ENCODE measurements at places on chromosomes 16 and 17.

- DNase-seq, result no peak
Measured at GRCh38 chr16:58264007-58264406, 30.8 kb downstream of the PRSS54 start.

DNA sequence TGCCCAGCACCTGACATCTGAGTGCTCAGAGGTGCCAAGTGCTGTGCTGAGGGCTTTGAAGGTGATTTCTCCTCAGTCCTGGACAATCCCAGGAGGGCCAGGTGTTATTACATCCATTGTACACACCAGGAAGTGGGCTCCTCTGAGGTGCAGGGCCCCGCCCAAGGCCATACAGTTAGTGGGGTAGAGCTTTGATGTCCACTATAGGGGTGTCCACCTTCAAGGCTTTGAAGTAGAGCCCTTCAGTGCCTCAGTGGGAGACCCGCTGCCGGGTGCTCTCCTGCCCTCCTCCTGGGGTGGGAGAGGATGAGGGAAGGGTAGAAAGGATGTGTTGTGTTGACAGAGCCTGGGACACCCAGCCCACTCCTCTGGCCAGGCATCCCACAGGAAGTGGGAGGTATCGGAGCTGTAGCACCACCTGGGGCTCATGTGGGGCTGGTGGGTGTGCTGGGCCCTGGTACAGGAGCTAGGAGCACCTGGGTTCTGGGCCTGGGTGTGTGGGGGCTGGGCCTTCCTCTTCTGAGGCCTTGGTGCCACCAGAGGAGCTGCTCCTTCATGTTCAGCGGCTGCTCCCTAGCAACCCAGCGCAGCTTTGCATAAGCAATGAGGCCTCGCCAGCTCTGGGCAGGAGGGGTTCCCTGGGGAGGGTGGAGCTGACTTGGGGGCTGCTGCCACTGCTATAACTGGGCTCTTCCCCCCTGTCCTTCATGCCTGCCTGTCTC, 7.4 kb downstream of the LASP1 start:
- no peak for DNase-seq

DNA sequence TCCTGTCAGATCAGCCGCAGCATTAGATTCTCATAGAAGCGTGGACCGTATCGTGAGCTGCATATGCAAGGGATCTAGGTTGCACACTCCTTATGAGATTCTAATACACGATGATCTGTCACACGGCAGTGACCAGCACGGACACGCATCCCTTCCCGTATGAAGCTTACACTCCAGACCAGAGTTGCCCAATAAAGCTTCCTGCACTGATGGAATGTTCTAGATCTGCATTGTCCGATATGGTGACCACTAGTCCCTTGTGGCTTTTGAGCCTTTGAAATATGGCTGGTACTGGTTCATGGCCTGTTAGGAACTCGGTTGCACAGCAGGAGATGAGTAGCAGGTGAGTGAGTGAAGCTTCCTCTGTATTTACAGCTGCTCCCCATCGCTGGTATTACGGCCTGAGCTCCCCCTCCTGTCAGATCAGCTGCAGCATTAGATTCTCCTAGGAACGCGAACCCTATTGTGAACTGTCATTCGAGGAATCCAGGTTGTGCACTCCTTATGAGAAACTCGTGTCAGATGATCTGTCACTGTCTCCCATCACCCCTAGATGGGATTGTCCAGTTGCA, 49.8 kb upstream of the ZCCHC14 start:
- DNase-seq, result no peak

DNA sequence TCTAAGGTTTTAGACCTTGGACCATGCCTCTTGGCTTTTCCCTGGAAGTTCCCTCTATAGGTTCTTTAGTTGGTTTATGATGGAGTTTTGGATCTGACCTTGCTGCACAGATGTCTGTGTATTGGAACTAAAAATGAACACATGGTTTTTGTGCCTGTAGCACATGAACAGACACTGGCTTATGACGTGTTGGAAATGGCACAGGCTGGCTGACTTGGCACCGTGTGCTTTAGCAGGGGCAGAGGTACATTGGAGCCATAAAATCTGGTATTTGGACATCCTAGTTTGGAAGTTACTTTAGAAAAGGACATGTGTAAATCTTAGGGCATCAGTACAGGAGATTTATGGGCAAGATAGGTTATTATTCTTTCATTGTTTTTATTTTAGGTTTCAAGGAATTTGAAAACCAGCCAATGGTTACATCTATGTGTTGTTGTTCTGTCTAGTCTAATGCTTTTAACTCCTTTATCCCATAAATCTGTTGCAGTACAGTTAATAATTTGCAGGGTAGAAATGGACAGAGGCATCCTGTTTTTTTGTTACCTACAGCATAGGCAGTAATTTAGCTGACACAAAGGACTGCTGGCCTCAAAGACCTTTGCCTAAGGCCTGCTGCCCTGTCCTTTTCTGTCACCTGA, 6.0 kb downstream of the SOCS7 start:
- no peak for DNase-seq

GRCh38 chr17:34712481-34713195, 133.3 kb downstream of the TMEM132E start:
- DNase-seq, result no peak

DNA sequence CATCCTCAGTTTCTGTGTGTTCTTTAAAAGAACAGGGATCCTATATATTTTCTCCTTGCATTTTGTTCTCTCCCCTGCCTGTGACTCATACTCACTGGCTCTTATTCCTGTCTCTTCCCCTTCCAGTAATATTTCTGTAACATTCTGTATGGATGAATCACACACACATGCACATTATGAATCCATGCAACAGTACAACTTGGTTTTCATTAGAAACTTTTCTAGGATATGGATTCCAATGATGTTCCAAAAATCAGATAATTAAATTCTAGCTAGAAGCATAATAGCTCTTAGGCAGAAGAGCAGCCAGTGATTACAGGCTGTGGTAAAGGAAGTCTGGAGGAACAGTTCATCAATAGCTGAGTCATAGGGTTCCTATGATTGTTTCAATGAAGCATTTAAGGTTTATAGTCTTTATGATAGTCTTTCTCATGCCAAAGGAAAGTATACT, 119.6 kb upstream of the PMFBP1 start:
- no peak for DNase-seq

DNA sequence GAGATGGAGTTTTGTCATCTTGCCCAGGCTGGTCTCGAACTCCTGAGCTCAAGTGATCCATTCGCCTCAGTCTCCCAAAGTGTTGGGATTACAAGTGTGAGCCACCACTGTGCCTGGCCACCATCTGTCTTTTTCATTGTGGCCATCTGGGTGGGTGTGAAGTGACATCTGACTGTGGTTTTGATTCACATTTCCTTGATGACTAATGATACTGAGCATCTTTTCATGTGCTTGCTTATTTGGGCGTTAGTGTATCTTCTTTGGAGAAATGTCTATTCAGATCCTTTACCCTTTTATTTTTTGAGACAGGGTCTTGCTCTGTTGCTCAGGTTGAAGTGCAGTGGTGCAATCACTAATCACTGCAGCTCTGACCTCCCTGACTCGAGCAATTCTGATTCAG, 53.9 kb upstream of the ERN1 start:
- peak; percentile 13 for DNase-seq

GRCh38 chr16:56057151-56057550, 134.1 kb upstream of the GNAO1 start:
- no peak for DNase-seq

DNA sequence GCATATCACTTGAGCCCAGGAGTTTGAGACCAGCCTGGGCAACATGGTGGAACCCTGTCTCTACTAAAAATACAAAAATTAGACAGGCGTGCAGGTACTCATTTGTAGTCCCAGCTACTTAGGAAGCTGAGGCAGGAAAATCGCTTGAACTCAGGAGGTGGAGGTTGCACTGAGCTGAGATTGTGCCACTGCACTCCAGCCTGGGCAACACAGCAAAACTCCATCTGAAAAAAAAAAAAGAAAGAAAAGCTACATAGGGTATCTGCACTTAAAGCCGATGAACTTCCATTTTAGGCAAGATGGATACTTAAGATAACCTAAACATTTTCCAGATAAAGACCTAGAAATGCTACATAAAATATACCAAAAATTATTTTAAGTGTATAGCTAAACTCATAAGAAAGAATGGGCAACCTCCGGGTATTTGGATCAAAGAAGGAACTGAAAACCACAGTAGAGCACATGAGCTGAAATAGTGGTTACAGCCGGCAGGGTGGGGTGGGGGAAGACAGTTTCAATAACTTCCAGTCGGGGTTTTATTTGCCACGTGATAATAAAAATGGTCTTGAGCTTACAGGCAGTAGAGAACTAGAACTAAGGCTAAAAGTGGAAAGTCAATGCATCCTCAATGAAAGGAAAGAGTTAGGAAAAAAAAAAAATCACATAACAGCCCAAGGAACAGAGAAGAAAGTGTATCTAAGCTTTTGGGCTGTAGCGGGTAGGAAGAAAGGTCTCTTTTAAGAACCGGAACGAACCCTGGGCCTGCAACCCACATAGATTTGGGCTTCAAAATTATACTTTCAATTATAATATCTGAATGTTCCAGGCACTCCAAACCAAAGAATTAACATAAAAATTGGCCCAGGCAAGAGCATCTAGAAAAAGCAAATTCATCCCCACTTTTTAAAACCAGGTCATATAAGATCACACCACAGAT, 53.1 kb downstream of the CFDP1 start:
- peak; percentile 41 for DNase-seq

- DNase-seq, result no peak
Measured at GRCh38 chr17:29246628-29247027, at the start of gene CRYBA1. TSS of gene CRYBA1 (plus strand) at chr17:29246859. CDS start at chr17:29246864, 5 bp downstream.

GRCh38 chr17:33015716-33016346, 24.2 kb downstream of the SPACA3 start:
- no peak for DNase-seq

DNA sequence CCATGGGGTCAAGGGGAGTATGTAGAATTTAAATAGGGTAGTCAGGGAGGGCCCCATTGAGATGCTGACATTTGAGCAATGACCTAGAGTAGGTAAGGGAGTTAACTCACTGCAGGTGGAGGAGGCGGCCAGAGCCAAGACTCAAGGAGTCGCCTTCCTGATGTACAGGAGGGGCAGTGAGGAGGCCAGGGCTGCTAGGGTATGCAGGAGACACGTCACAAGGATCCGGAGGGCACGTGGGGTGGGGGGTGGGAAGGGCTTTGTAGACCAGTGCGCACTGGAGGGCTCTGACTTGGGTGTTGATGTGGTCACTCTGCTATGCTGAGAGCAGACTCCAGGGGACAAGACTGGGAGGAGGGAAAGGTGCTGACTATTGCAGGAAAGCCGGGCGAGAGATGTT, 37.5 kb downstream of the SPECC1 start:
- no peak for DNase-seq

- no peak for DNase-seq
Measured at GRCh38 chr16:49699841-49700175, 156.1 kb downstream of the ZNF423 start.

DNA sequence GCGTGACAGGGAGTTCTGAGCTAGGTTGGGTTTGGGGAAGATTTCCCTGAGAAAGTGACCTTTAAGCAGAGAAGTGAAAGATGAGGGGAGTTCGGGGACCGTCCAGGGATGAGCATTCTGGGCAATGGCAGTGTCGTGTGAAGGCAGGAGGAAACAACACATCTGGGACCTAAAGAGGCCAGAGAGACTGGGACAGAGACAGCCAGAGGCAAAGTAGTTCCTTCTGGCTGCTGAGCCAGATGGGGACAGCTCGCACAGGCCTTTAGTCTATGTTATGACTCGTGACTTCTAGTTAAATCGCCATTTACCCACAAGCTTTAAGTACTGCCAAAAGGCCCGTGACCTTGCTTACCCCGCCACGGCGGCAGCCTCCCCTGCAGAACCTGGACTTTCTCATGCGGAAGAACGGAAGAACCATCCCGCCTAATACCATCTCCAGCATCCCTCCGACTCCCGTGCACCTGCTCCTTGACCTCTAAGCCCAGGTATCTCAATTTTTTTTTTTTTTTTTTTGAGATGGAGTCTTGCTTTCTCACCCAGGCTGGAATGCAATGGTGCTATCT, 8.5 kb upstream of the MED11 start:
- no peak for DNase-seq

- no peak for DNase-seq
Measured at GRCh38 chr17:19487024-19487600, 46.5 kb upstream of the SLC47A1 start.

Measured in stimulated activated CD4-positive, alpha-beta T cell treated with anti-CD3 and anti-CD28 coated beads, Interleukin-2, amount 100 ng/mL, for 24 hours (primary cell).